Activated T-helper 1 cell treated with anti-CD3 and anti-CD28 coated beads, Interleukin-2, amount 50 U/mL, for 16 hours (primary cell): ENCODE measurements at places on chromosomes 16 and 17.

- no peak for DNase-seq
Observed at GRCh38 chr17:57622683-57623433, 122.2 kb downstream of the CCDC182 start.

DNA sequence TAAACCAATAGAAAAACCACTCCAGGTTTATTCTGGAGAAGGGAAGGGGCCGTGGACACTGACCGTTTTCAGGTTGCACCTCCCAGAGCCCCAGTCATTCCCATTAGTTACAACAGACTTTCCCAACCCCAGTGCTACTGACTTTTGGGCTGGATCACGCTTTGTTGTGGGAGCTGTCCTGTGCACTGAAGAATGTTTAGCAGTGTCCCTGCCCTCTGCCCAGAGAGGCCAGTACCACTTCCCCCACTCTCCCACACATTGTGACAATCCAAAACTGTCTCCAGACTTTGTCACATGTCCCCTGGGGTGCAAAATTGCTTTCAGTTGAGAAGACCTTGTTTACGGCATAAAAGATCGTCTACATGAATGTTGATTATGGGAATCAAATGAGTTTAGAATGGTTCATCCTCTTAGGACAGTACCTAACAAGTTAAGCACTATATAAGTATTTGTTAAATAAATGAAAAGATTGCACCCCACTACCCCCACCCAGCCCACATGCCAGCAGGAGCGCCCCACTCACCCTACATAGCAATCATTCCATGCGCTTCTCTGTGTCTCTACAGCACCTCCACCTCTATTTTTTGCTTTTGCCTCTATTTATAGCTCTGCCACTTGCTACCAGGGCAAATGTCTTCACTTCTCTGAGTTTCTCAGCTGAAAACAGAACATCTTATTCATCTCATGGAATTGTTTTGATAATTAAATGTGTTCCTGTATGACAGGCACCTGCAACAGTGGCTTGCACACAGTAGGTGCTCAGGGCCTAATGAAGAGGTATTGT, 104.9 kb downstream of the AXIN2 start:
- DNase-seq = no peak

- no peak for DNase-seq
Observed at GRCh38 chr17:77530591-77530990, 389.8 kb downstream of the SEC14L1 start.

DNA sequence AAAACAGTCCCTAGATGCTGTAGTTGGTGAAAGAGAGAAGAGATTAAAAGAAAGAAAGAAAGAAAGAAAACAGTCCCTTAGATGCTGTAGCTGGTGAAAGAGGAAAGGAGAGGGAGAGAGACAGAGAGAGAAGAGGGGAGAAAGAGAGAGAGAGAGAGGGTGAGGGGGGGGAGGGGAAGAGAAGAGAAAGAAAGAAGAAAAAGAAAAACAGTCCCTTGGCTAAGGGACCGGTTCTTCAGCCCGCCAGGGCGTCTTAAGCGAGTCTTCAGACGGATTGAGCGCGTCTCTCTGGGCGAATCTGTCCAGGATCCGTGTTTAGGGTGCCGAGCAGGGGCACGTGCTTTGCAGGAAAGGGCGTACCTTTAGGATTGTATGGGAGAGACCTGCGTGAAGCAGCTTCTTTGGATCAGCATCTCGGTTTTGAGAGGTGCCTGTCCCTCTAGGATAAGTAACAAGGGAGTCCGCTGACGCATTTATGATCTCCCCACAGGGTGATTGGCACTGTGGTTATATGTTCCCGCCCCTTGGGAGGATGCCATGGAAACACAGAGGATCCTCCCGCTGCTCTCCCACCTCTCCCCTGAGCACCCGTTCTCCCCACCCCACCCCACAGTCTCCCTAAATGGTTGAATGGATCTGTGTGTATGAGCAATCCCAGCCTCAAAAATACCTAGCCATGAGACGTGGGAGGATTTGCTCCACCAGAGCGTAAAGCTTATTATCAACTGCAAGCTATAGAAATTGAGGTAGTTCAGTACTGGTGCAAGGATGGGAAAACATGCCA, 16.7 kb downstream of the GNGT2 start:
- no peak for DNase-seq

- DNase-seq = no peak
Observed at GRCh38 chr17:79676796-79677195, 53.9 kb upstream of the ENPP7 start.

DNA sequence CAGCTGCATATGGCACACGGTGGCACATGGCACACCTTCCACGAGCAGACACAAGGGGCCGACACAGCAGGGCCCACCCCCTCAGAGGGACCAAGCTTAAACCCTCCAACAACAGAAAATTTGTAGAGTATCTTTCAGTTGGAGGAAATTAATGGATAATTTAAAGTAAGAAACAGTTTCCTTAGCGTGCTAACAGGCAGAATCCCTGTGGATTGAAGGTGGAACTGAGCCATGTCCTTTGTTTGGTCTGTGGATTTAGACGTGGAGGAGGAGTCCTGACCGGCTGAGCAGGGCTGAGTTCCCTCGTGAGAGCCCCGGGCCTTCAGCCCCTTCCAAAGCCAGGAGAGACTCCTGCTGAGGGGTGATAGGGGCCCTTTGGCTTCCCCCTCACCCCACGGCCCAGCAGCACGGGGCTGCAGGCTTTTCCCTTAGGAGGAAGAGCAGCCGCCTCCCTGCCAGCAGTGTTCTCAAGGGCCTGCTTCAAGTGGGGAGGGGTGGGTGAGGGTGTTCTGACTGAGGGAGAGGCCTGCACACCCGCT, 1.4 kb upstream of the CYB561 start:
- DNase-seq = no peak

- no peak for DNase-seq
Observed at GRCh38 chr16:11015076-11015475, 70.7 kb downstream of the CLEC16A start.

- no peak for DNase-seq
Observed at GRCh38 chr17:7307686-7308624, 527 bp downstream of the EIF5A start.

- DNase-seq = no peak
Observed at GRCh38 chr17:15744074-15744676, 12.1 kb downstream of the TBC1D26 start.

DNA sequence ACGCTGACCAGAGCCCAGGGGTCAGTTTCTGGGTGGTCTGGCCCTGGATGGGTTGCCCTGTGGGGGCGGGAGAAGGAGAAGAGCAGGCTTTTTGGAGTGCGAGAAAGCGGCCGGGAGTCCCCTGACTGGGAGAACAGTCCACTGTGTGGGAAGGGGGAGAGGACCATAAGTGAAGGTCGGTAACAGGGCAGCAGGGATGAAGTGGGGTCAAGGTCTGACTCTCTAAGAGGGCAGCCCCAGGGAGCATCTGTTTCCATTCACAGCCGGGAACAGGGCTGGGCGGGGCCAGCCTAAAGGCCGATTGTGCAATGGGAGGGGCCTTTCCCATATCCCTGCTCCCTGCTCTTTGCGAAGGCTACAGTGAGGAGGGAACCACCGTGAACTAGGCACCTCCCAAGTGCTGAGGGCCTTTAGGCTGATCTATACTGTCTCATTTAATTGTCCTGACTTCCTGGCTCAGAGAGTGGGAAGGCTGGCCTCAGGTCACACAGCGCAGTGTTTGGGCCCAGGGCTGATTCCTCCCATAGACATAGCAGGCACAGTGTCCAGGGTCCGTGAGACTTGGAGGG, 10.4 kb upstream of the WFDC1 start:
- DNase-seq = no peak

DNA sequence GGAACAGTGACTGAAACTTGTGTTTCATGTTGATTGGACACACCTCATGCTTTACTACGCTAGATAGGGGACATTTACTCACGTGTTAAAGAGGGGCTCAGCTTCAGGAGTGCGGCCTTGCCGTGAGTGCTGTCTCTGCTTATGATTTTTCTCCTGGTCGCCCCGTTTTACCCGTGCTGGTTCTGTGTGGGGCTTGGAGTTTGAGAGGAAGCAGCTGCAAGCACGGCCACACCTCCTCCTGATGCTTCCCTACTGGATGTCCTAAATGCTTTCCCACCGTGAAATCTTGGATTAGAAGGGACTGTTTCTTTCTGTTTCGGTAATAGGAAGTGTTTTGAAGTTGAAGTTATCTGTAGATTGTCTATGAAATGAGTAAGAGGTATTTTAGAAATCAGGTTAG, 54.0 kb upstream of the ZNF750 start:
- DNase-seq = no peak

- DNase-seq = peak; percentile 47
Observed at GRCh38 chr17:73192206-73192893, 505 bp upstream of the COG1 start.

GRCh38 chr17:28574526-28574925, 2.2 kb downstream of the ALDOC start:
- no peak for DNase-seq

DNA sequence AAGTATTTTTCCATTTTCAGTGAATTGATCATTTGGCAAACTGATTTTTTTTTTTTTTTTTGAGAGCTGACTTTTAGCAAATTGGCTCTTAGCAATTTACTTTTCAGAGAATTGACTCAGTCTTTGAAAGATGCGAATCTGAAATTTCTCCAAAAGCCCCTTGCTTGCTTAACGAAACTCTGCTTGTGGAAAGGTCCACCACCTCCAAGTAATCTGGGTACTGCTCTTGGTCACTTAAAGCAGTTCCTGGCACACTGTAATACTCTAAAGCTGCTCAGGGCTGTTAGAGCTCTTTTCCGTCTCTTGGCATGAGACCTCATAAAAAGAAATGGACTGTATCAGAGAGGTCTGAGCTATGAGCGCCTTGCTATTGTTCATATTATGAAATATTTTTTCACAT, 2.9 kb downstream of the GSDMB start:
- DNase-seq = no peak

- DNase-seq = no peak
Observed at GRCh38 chr17:82281502-82282238, 8.2 kb upstream of the CSNK1D start.

- DNase-seq = no peak
Observed at GRCh38 chr16:81817789-81818567, 38.9 kb downstream of the PLCG2 start.

DNA sequence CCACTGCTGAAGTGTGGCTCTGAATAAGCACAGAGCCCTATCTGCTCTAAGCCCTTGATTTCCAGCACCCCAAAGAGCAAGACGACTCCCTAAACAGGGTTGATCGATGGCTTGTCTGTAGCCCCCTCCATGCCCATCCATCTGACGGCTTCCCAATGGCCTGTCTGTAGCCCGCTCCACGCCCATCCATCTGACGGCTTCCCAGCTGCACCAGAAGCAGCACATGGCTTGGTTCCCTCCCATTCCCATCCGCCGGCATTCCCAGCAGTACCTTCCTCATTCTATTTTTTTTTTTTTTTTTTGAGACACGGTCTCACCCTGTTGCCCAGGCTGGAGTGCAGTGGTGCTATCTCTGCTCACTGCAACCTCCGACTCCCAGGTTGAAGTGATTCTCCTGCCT, 64.5 kb downstream of the RBFOX3 start:
- DNase-seq = no peak

GRCh38 chr17:77417575-77417974, 276.8 kb downstream of the SEC14L1 start:
- DNase-seq = no peak

GRCh38 chr16:51773071-51773890, 622.2 kb upstream of the SALL1 start:
- DNase-seq = no peak

DNA sequence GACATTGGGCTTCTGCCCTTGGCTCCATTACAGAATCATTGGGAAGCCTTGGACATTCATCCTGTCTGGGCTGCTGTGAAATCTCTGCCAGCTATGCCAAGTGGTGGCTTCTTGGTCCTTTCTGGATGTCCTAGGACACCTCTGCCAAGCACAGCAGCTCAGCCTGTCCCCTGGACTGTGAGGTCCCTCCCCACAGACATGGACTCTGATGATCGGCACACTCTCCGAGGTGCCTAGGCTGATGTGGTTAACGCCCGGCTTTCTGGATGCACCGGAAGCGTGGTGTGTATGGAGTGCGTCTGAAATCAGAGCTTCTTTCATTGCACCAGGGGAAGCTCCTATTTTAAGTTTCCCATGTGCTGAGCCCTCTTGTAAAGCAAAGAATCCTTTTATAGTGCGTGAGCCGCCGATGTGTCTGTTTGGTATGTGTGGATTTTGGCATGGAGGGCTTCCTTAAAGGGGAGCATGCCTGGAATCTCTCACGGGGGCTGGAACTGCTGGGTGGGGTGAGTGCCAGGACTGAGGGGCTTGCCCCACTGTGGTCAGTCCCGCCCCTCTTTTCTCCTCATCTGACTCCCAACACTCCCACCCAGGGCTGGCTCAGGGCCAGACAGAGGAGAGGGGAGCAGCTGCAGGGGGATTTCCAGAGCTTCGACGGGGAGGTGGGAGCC, 7.0 kb upstream of the ARHGAP23 start:
- DNase-seq = no peak

- DNase-seq = no peak
Observed at GRCh38 chr17:47076171-47076570, 97.1 kb upstream of the RPRML start.

GRCh38 chr16:13397126-13397525, 495.7 kb downstream of the SHISA9 start:
- DNase-seq = no peak

DNA sequence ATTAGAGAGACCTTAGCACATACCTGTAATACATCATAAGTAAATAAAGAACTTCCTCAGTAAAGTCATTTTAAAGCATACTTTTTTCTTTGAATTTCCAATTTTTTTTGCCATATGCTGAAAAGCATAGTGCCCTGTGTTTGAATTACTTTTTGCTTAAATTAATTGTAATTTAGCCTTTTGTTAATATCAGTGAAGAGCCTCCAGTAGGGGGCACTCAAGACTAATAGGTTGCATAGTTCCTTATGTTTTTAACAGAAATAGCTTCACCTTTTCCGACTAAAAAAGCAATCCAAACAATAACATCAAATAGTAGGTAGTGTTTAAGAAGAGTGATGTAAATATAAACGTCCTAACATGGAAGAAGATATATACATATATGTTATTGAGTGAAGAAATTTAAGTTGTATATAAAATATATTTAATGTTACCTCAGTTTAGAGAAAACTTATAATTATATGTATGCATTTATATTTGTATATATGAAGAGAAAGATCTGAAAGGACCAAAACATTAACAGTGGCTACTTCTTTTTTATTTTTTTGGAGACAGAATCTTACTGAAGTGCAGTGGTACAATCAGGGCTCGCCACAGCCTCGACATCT, 18.6 kb downstream of the RAD51C start:
- DNase-seq = no peak

GRCh38 chr17:36195434-36196130, 976 bp downstream of the CCL3L1 start:
- no peak for DNase-seq

DNA sequence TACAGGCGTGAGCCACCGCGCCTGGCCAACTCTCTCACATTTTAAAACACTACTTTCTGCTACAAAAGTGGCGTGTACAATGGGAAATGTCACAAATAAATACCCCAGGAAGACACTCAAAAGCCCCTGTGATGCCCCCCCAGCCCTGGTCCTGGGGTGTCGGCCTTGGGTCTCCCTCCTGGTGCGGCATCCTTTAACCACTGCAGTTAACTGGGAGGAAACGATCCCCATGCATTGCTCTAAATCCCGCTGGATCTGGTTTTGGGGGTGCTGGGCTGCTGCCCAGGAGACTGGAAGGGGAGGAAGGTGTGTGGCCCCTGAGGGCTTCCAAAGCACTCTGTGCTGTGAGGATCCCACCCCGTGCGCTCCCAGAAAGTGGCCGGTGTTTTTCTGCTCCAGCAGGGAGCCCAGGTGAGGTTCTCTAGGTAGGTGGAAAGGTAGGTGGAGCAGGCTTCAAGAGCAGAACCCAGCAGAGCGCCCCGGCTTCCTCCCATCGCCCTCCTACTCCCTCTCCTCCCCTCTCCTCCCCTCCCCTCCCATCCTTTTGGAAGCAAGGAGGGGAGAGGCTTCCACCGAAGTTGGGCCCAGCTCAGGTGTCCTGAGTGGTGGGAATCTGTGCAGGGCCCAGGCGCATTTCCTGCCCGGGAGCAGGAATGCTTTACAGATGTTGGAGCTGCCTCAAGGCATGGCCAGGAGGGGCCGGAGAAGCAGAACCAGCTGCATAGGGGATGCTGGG, 363.3 kb downstream of the SEC14L1 start:
- no peak for DNase-seq
